ENCODE measurements at places on chromosomes 7 and 10.

DNA sequence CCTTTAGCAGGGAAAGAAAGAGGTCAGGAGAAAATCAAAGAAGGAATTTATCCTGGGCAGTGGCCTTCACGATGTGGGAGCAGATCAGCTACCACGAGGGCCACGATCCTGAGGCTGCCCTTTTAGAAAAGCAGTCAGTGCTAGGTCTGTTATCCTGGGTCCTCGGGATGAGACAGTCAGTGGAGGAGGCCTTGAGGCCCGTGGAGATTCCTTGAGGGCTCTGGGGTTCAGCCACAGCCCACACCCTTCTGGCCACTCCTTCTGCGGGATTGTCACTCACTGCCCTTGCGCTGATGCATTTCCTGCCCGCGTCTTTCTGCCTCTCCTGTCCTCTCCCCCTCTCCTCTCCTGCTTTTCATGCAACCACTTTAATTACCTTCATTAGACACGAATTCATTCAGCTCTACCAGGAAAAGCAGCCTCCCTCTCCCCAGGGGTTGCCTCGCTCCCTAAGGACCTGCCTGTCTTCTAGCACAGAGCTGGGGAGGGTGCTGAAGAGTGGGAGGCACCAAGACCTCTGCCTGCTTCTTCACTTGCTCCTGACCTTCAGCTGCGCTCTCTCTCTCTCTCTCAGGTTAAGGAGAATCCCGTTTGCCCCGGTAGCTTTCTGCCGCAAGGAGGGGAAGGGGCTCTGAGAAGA lies 42.6 kb upstream of the LRRC4 start:
- no peak for DNase-seq

DNA sequence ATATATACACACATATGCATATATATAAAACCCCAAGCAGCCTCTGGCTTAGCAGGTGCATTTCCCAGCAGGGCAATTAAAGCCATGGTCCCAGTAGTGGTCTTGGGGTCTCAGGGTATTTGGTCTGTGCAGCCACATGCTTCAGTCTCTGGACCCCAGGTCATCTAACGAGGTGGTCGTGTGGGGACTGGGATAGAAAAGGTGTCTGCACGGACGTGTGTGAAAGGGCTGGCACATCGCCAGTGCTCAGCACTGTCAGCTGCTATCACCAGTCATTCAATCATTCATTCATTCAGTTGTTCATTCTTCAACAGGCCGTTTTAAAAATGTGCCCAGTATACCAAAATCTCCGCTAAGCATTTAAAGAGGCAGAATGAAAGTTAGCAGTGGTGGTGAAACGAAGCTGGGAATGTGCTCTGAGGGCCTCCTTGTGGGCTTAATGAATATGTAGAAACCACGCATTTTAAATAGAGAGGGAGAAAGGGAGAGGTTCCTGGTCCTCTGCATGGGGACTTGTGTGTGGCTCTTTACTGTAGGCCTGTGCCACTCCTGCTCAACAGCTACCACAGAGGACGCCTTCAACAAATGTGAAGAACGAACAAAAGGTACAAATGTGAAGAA lies 170.4 kb downstream of the EGFR start:
- DNase-seq = no peak

DNA sequence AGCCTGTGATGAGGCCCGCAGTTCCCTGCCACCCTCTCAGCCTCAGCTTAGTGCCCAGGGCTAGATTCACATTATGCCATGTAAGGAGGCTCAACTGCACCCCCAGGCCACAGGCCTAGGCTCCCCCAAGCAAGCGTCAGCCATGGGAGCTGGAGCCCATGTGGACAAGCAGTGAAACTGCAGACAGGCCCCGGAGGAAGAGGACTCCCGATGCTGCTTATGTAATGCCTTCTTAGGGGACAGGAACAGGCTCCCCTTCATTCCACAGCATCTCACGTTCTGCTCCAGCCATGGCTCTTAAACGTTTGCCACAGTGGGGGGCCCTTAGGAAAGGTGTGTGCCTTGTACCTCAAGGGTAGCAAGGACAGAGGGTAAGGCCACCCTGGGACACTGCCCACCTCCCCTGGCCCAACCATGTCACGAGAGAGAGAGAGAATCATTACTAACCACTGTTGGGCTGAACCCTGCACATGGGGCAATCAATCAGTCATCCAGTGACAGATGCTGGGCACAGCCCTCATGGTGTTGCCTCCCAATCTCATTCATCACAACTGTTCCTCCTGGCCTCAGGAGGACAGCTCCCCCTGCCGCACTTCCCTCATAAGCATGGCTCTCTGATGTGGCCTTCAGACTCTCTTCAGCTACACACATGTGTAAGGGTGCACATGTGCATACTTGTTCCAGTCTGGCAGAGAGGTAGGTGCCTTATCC lies 263.0 kb downstream of the GRID1 start:
- no peak for DNase-seq

DNA sequence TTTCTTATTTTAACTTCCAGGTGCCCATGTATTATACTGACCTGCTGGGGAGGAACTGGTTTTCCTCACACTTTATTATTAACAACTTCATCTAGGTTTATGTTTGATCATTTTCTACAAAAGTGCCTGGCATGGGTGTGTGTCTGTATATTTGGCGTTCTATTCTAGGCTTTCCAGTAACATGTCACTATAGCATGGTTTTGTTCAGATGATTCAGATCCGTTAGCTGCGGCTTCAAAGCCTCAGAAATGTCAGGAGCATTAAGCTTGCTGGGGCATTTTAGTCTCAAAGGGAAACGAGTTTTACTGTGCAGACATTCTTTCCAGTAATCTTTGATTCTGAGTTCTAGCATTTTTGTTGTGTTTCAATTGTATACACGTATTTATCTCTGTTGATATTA lies 2.3 kb downstream of the INPP5A start:
- no peak for DNase-seq

DNA sequence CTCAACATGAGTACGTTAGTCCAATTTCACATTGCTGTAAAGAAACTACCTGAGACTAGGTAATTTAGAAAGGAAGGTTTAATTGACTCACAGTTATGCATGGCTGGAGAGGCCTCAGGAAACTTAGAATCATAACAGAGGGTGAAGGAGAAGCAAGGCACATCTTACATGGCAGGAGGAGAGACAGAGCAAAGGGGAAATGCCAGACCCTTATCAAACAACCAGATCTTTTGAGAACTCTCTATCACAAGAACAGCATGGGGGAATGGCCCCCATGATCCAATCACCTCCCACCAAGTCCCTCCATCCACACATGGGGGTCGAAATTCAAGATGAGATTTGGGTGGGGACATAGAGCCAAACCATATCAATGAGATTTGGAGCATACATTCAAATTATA lies 34.6 kb upstream of the PDSS1 start:
- no peak for DNase-seq

- DNase-seq = no peak
Measured at GRCh38 chr10:79440281-79440680, 5.1 kb downstream of the ZCCHC24 start.

GRCh38 chr7:30873656-30874055 lies 38.0 kb upstream of the AQP1 start:
- no peak for DNase-seq

- DNase-seq = no peak
Measured at GRCh38 chr7:53800746-53801145, 741.4 kb upstream of the VSTM2A start.

DNA sequence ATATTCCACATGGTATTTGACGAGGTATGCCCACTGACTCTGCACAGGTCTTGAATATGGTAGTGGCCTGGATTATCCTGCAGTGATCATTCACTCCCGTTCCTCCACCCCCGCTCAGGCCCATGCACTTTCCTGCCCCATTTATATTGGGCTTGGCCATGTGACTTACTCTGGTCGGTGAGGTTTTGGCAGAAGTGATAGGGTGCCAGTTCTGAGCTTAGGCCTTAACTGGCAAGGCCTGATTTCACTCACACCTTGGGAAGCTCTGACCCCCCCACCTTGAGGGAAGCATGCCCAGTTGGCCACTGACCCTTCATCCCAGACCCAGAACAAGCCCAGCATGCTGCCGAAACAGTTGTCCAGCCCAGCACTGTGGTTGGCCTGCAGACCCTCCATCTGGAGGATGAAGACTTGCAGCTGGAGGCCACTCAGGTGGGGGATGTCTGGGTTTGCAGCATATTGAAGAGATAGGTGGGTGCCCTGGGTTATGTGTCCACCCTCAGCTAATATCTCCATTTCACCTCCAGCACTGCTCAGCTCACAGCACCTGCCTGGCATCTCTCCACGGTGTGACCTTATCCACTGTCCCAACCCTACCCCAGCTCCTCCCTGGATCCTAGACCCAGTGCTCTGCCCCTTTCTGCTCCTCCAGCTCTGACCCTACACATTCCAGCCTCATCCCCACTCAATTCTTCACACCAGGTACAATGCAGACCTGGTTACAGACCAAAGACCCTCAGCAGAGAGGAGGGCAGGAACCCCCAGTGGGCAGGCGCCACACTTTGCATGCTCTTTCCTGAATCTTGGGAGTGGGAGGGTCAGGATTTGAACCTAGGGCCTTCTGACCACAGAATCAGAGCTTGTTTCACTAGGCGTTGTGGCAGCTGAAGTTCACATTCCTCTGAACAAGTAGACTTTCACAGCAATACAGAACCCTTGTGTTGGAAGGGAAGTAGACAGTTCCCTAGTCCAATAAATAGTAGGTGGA lies 138.1 kb upstream of the CHST15 start:
- no peak for DNase-seq

GRCh38 chr7:70779321-70779720 lies 352.6 kb upstream of the GALNT17 start:
- no peak for DNase-seq

GRCh38 chr10:70232155-70232858 lies 922 bp downstream of the PPA1 start:
- DNase-seq = no peak

- DNase-seq = no peak
Measured at GRCh38 chr7:2271273-2272026, 29.4 kb downstream of the NUDT1 start.

DNA sequence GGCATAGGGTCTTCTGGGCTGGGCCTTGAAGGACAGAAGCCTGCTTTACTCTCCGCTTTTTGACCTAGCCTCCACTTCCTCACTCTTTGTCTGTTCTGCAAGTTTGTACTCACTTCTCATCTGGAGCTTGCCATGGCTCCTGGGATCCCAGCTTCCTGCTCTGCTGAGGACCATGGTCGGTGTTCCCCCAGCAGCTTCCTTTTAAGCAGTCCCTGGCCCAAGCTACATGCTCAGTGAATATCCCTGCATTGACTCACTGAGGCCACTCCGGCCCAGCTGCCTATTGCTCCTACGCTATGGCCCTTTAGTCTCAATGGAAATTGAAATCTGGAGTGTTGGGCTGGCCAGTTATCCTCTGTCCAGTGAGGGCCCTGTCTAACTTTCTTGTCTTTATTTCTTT lies 427.7 kb downstream of the RPS24 start:
- no peak for DNase-seq

DNA sequence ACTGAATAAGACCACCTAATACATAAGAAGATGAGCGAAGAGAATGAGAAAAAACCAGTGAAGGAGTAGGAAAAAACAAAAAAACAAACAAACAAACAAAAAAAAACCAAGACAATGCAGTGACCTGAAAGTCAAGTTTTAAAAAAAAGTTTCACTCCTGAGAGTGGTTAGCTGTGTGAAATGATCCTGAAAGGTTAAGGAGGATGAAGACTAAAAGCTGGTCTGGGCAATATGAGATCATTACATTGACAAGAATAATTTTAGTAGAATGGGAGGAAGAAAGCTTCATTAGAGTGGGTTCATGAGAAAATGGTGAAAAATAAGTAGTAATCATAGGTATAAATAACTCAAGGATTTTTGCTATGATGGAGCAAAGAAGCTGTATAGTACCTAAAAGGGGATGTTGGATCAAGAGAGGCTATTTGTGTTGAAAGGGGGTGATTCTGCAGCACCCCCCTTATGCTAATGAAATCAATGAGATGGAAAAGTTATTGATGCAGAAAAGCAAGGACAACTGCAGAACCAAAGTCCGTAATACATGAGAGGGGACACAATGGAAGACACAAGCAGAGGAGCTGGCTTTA lies 80.2 kb downstream of the KMT2C start:
- DNase-seq = no peak

GRCh38 chr7:39144420-39144819 lies 166.7 kb downstream of the POU6F2 start:
- no peak for DNase-seq

GRCh38 chr7:24910551-24911212 lies 69.3 kb downstream of the OSBPL3 start:
- DNase-seq = no peak

DNA sequence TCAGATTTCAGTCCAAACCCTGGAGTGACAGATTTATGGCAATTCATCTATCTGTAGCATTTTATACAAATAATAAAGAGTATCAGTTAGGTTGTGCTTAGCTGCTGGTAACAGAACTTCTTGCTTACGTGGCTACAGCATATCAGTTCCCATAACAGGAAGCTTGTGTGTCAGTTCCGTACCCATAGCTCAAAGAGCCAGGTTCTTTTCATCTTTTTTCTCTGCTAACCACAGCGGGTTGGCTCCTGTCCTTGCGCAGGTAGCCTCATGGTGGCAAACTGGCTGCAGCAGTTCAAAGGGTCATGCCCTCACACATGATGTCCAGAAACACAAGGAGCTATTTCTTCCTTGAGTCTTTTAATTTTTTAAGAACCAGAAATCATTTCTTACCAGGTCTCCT lies 1041.8 kb downstream of the GATA3 start:
- no peak for DNase-seq

- DNase-seq = no peak
Measured at GRCh38 chr10:16887565-16887964, 70.3 kb upstream of the RSU1 start.

- DNase-seq = no peak
Measured at GRCh38 chr10:112813866-112814591, 136.0 kb upstream of the TCF7L2 start.

DNA sequence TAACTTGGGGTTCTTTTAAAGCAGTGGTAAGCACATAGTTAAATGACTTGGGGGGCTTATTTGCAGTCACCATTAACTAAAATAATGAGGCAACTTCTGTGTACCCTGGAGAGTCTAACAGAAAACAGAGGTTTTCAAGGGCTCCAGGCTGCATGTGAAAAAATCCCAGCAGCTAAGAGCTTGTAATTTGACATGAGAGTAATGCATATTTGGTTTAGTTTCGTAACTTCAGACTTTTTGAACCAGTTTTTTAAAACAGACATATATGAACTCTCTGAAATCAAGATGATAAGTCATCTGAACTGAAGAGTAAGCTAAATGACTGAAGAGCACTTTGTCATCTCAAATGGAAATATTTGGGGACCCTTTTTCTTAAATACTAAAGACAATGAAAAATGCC lies 40.2 kb upstream of the IFRD1 start:
- no peak for DNase-seq

GRCh38 chr10:19461588-19461987 lies 354.6 kb upstream of the PLXDC2 start:
- no peak for DNase-seq

GRCh38 chr7:19410691-19411090 lies 265.5 kb upstream of the FERD3L start:
- DNase-seq = no peak

DNA sequence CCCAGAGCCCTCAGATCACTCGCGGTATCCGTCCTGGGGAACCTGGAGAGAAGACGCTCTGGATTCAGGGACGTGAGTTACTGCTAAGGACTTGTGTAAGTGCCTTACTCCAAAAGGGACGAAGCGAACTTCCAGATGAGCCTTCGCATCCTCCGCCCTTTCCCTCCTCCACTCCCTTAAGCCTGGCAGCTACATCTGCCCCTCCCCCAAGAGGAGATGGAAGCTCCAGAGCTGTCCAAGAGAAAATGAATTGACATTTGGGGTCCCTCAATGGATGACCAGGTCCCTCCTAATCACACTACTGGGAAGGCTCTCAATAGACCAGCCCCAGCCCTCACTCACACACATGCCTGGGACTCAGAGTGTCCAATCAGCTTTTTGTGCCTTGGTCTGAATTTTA lies 31.3 kb upstream of the GDF10 start:
- DNase-seq = no peak

- no peak for DNase-seq
Measured at GRCh38 chr7:137480824-137481365, 137.4 kb upstream of the PTN start.
